Cardiac muscle cell (in vitro differentiated cells and primary cell): ENCODE measurements at places on chromosomes 7 and 10.

DNA sequence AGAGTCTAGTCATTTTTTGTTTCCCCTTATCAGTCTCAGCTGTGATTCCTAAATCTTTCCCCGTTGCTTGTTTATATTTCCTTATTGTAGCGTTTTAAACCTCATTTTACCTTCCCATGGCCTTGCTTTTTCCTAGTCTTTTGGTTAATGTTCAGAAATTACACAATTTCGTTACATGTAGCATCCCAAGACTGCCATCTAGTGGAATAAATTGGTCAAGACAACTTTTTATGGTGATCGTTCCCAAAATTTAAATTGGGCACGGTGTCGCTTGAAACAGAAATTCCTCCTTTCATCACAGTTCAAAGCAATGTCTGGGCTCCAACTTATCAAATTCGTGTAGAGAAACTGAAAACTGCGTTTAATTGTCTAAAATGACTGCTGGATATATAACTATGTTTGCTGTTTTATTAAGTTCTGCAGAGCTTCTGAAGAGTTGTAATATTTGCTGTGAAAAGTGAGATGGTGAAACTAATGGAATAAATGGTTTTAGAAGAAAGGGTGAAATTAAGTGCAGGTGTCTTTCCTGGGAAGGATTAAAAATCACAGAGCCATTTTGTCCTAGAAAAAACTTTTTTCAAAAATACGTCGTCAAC is 370.2 kb downstream of the PHF14 start:
- H3K27ac ChIP-seq: no peak overlapping the region
- no peaks in the 10 kb centered on the region for H3K27me3 ChIP-seq
- no peak overlapping the region for H3K4me3 ChIP-seq
- H3K4me1 ChIP-seq: no peaks in the 10 kb centered on the region

GRCh38 chr10:121611393-121612159 is 13.3 kb upstream of the FGFR2 start:
- no peaks in the 10 kb centered on the region for H3K27me3 ChIP-seq
- DNase-seq: no peak
- no peak overlapping the region for H3K4me3 ChIP-seq
- no peaks in the 10 kb centered on the region for H3K4me1 ChIP-seq
- no peak overlapping the region for H3K27ac ChIP-seq

DNA sequence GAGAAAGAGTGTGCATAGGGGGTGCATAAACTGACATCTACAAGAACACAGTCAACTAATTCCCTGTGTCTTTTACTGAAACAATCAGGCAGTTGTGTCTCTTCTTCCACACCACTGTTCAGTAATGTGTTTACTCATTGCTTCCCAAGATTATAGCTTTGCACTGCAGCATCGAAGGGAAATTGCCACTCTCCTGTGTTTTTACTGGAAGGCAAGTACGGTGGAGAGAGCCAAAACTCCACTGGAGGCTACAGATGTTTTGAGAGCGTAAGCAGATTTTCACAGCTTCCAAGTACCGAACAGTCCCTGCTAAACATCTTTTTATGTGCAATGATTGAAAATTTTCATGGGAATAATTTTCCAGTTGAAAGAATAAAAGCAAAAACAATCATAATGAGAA is 510.5 kb upstream of the AKR1E2 start:
- H3K36me3 ChIP-seq: no peaks in the 10 kb centered on the region
- no peak overlapping the region for H3K4me3 ChIP-seq
- H3K27me3 ChIP-seq: no peaks in the 10 kb centered on the region
- H3K4me1 ChIP-seq: peaks cover 3% of the 10 kb centered on the region
- H3K27ac ChIP-seq: no peak overlapping the region

- no peak overlapping the region for H3K27ac ChIP-seq
- no peaks in the 10 kb centered on the region for H3K27me3 ChIP-seq
- no peaks in the 10 kb centered on the region for H3K4me1 ChIP-seq
- DNase-seq: no peak
Observed at GRCh38 chr10:77686650-77687417, 49.2 kb upstream of the KCNMA1 start.

- peak; percentile 70 for DNase-seq
- H3K4me3 ChIP-seq: no peak overlapping the region
- peaks cover 9% of the 10 kb centered on the region for H3K4me1 ChIP-seq
- peaks cover 10% of the 10 kb centered on the region for H3K27me3 ChIP-seq
Observed at GRCh38 chr7:1579481-1580421, 9.9 kb upstream of the PSMG3 start.

GRCh38 chr7:17369691-17370426 is 71.4 kb downstream of the AHR start:
- H3K4me1 ChIP-seq: peaks cover 3% of the 10 kb centered on the region
- H3K27me3 ChIP-seq: no peaks in the 10 kb centered on the region
- no peak for DNase-seq
- no peak overlapping the region for H3K4me3 ChIP-seq
- H3K27ac ChIP-seq: no peak overlapping the region
- H3K36me3 ChIP-seq: no peaks in the 10 kb centered on the region

- DNase-seq: peak; percentile 54
- peaks cover 17% of the 10 kb centered on the region for H3K4me1 ChIP-seq
- no peaks in the 10 kb centered on the region for H3K27me3 ChIP-seq
Observed at GRCh38 chr7:103573479-103574058, 127.6 kb upstream of the SLC26A5 start.

- H3K36me3 ChIP-seq: no peaks in the 10 kb centered on the region
- no peaks in the 10 kb centered on the region for H3K27me3 ChIP-seq
- no peaks in the 10 kb centered on the region for H3K4me1 ChIP-seq
- no peak overlapping the region for H3K4me3 ChIP-seq
- H3K27ac ChIP-seq: no peak overlapping the region
- DNase-seq: no peak
Observed at GRCh38 chr10:100033766-100034418, 24.1 kb upstream of the DNMBP start.

- H3K27ac ChIP-seq: no peak overlapping the region
- peak; percentile 26 for DNase-seq
- no peaks in the 10 kb centered on the region for H3K27me3 ChIP-seq
- H3K4me3 ChIP-seq: no peak overlapping the region
Observed at GRCh38 chr10:12847361-12847975, 154.0 kb downstream of the CCDC3 start.

- H3K27ac ChIP-seq: no peak overlapping the region
- H3K4me3 ChIP-seq: no peak overlapping the region
- DNase-seq: no peak
Observed at GRCh38 chr7:99876491-99876890, 342 bp downstream of the OR2AE1 start.

- H3K27ac ChIP-seq: no peak overlapping the region
- no peaks in the 10 kb centered on the region for H3K4me1 ChIP-seq
- DNase-seq: no peak
- no peaks in the 10 kb centered on the region for H3K36me3 ChIP-seq
Observed at GRCh38 chr7:25382869-25383268, 154.6 kb upstream of the NPVF start.

DNA sequence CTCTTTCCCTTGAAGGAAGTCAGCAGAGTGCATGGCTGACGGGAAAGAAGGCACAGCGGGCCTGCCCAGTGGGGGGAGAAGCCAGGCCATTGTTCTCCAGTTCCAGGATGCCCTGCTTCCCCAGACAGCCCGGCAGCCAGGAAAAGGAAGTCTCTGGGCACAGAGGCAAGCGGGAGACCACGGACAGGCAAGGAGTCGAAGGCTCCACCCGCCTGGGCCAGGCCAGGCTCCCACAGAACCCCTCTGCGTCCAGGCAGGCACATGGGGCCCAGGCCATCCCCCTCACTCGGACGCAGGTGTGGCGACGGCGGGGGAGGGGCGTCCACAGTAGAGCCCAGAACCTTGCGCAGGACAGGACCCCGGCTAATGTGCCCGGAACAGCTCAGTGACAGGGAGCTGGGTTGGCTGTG is 8.7 kb downstream of the GPR146 start:
- H3K4me1 ChIP-seq: no peaks in the 10 kb centered on the region
- no peak for DNase-seq
- no peak overlapping the region for H3K4me3 ChIP-seq
- H3K27me3 ChIP-seq: no peaks in the 10 kb centered on the region
- H3K27ac ChIP-seq: no peak overlapping the region

DNA sequence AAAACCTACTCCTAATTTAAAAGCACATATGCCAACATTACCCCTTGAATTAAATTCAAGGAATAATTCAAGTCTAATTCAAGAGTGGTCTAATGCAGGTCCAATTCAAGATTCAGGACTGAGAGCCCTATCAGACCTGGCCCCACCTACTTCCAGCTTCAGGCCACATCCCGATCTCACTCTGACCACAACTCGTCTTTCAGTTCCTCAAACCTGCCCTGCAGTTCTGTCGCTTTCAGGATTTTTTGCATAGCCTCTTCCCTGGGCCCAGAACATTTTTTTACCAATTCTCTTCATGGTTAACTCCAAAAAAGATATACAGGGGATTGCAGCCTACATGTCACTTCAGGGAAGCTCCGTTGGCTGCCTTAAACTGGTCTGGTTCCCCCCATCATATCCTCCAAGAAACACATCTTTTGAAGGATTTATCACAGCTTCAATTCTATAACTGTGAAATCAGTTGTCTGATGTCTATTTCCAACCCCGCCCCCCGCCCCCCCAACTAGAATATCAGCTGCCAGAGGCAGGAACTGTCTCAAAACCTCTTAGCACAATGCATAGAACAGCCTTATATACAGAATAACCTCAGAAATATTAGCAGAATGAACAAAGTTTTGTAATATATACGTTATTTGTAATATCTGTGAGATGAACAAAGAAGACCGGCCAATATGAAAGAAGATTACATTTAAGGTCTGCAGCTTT is 20.8 kb downstream of the CCDC6 start:
- no peaks in the 10 kb centered on the region for H3K27me3 ChIP-seq
- H3K36me3 ChIP-seq: no peaks in the 10 kb centered on the region
- no peak overlapping the region for H3K4me3 ChIP-seq
- H3K27ac ChIP-seq: no peak overlapping the region
- no peak for DNase-seq
- no peaks in the 10 kb centered on the region for H3K4me1 ChIP-seq

DNA sequence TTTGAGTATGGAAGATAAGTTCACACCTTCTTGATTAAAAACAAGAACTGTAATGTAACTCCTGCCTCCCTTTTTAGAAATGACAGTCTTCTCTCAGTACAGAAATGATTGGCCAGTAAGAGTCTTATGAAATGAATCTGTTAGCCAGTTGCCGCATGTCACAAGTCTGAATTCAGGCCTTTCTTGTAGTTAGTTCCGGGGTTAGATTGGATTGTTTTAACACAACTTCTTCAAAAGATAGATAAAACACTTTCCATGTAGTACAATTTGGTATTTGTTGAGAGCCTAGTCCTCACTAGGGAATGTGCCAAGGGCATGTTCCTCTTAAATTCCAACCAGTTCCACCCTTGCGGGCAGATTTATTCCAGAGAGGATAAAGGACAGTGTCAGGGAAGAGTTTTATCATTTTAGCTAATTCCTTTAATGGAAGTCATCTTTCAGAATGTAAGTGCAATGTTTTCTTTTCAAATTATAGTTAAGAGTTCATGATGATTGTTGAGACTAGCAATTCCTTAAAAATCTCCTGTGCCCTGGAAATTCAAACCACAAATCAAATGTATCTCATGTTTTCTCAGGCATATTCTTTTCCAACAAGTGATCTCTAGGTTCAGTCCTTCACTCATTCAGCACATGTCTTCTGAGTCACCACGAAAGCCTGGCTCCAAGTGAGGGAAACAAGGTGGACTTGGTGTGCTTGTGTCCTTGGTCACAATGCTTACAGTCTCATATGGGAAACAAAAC is 4.1 kb downstream of the FHIP2A start:
- H3K36me3 ChIP-seq: no peaks in the 10 kb centered on the region
- no peaks in the 10 kb centered on the region for H3K27me3 ChIP-seq
- H3K27ac ChIP-seq: peak overlapping the region; percentile 20
- no peak overlapping the region for H3K4me3 ChIP-seq
- DNase-seq: no peak

- no peak overlapping the region for H3K27ac ChIP-seq
- no peaks in the 10 kb centered on the region for H3K27me3 ChIP-seq
- H3K4me3 ChIP-seq: no peak overlapping the region
- no peaks in the 10 kb centered on the region for H3K4me1 ChIP-seq
- no peaks in the 10 kb centered on the region for H3K36me3 ChIP-seq
- DNase-seq: no peak
Observed at GRCh38 chr7:157825325-157825724, 488.5 kb downstream of the DNAJB6 start.

DNA sequence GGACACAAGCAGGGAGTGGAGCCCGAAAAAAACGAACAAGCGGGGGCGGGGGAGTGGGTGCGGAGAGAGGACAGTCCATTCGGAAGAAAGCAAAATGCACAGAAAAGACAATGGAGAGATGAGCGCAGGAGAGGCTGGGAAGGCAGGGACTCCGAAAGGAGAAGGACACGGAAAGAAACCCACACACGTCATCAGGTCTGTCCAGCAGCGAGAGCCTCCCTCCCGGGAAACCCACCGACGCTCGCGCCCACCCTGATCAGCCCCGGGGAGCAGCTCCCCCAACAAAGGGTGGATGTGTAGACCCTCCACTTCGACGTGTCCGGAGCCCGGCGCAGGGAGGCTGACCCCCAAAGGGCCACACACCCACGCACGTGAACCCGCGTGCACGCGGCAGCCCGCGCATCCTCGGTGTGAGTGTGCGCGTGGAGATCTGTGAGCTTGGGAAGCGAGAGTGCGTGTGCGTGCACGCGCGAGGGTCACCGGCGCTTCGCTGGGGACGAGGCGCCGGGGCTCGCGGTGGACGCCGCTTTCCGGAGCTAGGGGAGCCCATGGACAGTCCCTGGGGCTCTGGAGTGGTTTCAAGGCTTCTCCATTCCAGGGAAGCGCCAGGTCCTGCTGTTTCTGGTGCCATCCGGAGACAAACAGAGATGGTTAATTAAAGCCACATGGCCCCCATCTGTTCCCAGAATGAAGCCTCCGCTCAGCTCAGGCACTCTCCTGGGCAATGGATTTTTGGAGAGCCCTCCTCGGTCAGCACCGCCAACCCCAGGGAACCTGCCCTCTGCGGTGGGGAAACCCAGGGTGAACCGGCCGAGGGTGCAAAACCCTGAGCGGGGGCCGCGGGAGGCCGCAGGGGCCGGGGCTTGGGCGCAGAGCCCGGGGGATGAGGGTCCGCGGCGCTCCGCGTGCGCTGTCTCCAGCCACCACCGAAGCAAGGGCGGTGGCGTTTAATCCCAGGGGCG is 916 bp downstream of the LAMB1 start:
- H3K4me1 ChIP-seq: peaks cover under 1% of the 10 kb centered on the region
- peak overlapping the region; percentile 56 for H3K4me3 ChIP-seq
- H3K36me3 ChIP-seq: no peaks in the 10 kb centered on the region
- H3K27me3 ChIP-seq: peaks cover 66% of the 10 kb centered on the region
- DNase-seq: no peak

GRCh38 chr7:3861386-3861785 is 560.3 kb downstream of the SDK1 start:
- no peaks in the 10 kb centered on the region for H3K27me3 ChIP-seq
- no peaks in the 10 kb centered on the region for H3K36me3 ChIP-seq
- H3K4me1 ChIP-seq: no peaks in the 10 kb centered on the region
- H3K4me3 ChIP-seq: no peak overlapping the region
- no peak for DNase-seq
